ENCODE measurements at places on chromosomes 2 and 18.
A peak's percentile ranks its signal among the peaks of the same experiment; 100 is the strongest.

DNA sequence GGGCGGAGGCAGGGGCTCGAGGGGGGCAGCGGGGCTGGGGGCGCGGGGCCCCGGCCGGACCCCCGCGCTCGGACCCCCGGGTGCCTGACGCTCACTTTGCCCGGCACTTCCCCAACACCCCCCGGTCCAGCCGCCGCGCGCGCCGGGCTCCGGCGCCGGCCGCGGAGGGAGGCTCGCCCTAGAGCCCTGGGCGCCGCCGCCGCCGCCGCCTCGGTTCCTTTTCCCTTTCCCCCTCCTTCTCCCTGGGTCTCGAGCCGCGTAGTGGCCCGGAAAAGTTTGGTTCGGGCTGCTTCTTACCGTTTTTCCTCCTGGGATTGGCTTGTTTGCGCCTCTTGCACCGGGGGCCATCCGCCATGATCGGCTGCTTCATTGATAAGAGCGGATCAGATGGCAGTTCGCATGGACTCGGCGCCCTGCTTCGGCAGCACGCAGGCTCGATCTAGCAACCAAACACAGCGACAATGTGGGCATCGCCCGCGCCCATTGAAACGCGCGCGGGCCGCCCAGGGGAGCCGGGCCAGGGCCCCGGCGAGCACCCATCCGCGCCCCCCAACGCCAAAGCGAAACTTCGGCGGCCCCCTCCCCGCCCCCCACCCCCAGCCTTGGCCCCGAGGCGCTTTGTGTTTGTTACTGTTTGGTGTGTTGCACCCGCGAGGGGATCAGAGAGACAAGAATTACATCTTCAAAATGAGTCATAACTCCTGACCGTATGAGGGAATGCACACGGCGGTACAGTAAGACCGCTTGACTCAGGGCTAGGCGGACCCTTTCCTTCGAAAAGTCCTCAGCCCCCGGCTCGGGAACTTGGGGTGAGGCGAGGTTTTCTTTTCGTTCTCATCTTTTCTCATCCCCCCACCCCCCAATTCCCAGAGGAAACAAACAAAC is 2.7 kb downstream of the ZEB2 start:
- no peak for DNase-seq

- no peak for DNase-seq
These were observed 13.7 kb downstream of the CALCRL start for GRCh38 chr2:187434342-187434785.

DNA sequence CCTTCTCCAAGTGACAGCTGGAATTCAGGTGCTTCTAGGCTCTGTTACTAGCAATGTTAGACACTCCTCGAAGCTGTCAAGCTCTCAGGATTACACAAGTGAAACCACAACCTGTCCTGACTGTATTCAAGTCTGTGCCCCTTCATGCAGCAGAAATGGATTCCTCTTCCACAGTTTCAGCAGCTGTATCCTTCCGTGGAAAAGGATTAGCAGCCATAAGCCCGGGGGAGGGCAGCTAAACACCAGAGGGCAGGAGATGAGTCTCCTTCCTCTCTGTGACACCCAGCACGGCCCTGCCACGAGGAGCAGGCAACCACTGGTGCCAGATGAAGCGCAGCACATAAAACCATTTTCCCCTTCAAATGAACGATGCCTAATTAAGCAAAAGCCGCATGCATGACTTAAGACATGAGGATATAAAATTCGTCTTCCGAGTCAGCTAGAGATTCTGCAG is 1.2 kb downstream of the ST3GAL5 start:
- peak; percentile 23 for DNase-seq

- no peak for DNase-seq
These were observed 106.5 kb upstream of the TMEM200C start for GRCh38 chr18:6001867-6002266.

GRCh38 chr2:15159751-15160177 is 401.4 kb downstream of the NBAS start:
- no peak for DNase-seq

GRCh38 chr2:170467568-170468422 is 247.3 kb upstream of the SP5 start:
- no peak for DNase-seq

GRCh38 chr2:199806179-199806578 is 44.8 kb downstream of the FTCDNL1 start:
- DNase-seq: no peak

GRCh38 chr2:151484100-151484499 is 74.4 kb downstream of the RIF1 start:
- no peak for DNase-seq

- no peak for DNase-seq
These were observed 131.3 kb upstream of the UNC80 start for GRCh38 chr2:209640358-209640757.

- DNase-seq: no peak
These were observed 17.7 kb downstream of the SH2D6 start for GRCh38 chr2:85435981-85436835.

- no peak for DNase-seq
These were observed 5.0 kb upstream of the TMEM178A start for GRCh38 chr2:39660612-39661236.

GRCh38 chr18:44536046-44536445 is 144.6 kb upstream of the SETBP1 start:
- DNase-seq: no peak

DNA sequence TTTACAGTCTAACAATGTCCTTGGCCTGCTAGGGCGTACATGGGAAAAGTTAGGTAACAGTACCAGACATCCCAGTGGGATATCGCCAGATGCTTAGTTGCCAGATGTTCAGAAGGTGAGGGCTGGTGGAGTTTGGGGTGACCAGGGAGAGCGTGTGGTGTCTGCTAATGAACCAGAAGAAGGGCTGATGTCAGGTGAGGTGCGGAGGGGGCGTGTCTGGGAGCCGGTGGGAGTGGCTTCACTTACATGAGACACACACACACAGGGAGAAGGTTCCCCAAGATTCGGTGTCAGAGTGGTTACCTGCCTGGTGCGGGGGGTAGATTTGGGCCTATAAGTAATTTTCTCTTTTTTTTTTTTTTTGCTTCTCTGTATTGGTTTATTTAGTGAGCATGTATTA is 12.2 kb downstream of the RAB31 start:
- no peak for DNase-seq

- DNase-seq: no peak
These were observed 221.9 kb downstream of the DYM start for GRCh38 chr18:49238433-49239042.

- no peak for DNase-seq
These were observed 791.3 kb upstream of the CHAC2 start for GRCh38 chr2:52976143-52976949.

DNA sequence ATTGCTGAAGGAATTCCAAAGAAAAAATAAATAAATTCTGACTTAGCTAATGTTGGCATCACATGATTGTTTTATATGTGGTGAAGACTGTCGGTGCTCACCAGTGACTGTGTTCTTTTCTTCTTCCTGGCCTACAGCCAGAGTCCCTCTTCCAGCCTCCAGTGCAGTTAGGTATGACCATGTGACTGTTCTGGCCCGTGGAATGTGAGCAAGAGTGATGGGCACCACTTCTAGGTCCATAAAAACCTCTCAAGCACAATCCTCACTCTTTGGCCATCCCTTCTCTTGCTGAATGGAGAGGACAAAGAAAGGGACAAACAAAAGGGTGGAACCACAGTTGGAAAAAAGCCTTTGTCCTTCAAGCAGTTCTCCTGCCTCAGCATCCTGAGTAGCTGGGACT is 39.0 kb upstream of the BMPR2 start:
- DNase-seq: no peak

- DNase-seq: no peak
These were observed 220.7 kb downstream of the TPGS2 start for GRCh38 chr18:36608107-36608506.

- DNase-seq: no peak
These were observed 9.6 kb downstream of the SERPINB8 start for GRCh38 chr18:63979409-63979920.

- no peak for DNase-seq
These were observed 39.1 kb downstream of the C18orf54 start for GRCh38 chr18:54396760-54397159.

- DNase-seq: no peak
These were observed 393.1 kb upstream of the SLC14A2 start for GRCh38 chr18:45222180-45222579.

- no peak for DNase-seq
These were observed 254.2 kb downstream of the CDH2 start for GRCh38 chr18:27922780-27923179.

DNA sequence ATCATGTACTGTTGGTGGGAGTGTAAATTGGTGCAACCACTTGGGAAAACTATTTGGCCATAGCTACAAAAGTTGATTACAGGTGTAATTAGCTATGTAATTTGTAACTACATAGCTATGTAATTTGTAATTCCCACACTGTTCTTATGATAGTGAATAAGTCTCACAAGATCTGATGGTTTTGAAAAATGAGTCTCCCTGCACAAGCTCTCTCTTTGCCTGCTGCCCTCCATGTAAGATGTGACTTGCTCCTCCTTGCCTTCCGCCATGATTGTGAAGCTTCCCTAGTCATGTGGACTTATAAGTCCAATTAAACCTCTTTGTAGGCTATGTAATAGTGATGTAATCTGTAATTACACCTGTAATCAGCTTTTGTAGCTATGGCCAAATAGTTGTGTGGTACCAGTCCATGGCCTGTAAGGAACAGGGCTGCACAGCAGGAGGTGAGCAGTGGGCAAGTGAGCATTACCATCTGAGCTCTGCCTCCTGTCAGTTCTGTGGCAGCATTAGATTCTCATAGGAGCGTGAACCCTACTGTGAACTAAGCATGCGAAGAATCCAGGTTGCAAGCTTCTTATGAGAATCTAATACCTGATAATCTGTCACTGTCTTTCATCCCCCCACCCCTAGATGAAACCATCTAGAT is 133.7 kb upstream of the COPS8 start:
- no peak for DNase-seq

DNA sequence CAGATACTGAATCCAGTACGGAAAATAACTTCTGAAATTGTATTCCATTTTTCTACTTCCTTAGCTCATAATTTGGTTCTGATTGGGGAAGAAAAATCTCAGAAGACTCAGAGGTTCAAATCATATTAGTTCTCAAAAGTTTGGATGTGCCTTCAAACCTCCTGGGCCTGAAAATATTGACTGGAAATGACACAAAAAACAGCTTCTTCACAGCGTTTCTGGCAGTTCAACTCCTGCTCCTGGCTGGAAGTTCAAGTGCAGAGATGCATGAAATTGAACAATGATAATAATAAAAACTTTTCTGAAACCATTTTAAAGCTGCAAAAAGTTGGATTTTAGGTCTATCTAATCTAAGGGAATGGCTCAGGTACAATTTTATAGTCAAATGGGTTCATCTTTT is 1459.9 kb upstream of the CELF4 start:
- no peak for DNase-seq

DNA sequence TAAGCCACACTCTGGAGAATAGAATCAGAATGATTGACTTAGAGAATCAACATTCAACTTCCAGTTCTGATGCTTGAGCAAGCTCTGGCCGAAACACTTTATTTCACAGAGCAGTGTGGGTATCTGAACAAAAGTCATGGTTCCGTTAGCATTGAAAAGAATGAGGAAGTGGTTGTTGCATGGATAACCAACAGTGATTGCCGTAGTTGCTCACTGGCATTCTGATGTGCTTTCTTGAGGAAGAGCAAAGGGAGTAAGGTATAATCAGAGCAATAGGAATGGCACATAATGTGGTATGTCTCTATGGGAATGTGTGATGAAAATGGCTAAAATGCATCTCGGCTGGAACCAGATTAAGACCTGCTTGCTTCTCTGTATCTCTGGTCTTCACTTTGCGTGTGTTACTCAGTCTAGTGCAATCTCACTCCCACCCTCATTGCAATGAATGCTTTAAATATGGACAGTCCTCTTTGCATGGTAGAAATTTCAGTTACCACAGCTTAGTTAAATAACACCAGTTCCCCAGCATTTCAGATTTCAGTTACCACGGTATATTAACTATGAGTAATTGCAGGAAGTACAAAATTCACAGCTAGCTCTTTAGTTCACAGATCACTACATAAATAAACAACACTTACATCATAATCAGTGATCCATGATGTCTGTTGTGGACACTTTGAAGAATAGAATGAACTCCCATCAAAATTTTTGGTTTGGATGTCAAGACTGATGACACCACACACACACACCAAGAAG is 7.8 kb upstream of the RAB12 start:
- no peak for DNase-seq

GRCh38 chr2:75100011-75100800 is 99.1 kb downstream of the TACR1 start:
- DNase-seq: no peak

- no peak for DNase-seq
These were observed 79.6 kb downstream of the GAREM1 start for GRCh38 chr18:32391126-32391525.

DNA sequence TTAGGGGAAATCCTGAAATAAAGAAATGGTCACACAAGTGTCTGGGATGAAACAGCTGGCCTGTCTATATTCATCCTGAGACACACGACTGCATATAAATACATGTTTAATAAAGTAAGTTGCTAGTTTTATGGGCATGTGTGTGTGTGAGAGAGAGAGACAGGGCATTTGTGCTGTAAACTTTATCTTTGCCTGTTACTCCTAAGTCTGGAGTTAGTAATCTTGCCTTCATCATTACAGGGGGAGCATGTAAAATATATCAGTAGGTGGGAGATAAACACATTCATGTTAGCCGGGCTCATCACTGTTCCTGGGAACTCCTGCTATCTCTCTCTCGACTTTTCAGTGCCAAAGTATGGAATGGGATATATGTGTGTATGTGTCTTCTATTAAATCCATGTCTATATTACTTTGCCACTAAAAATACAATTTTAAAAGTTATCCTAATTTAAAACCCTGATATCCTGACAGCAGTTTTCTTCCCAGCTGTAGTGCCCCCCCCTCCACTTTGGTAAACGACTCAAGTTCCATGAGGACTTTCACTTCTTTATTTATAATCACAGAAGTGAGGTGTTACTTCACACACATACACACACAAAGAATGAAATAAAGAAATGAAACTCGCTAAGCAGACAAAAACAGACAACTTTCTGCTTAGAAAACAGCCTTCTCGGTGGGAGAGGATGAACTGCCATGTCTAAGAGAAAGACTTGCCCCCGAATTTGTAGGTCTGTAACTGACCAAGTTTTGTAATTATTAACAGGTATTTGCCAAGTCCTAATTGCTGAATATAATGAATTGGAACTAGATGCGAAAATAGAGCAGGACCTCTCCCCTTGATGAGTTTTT is 947 bp downstream of the ZEB2 start:
- no peak for DNase-seq

GRCh38 chr18:21129566-21130216 is 18.1 kb upstream of the ROCK1 start:
- DNase-seq: no peak

GRCh38 chr2:86413296-86414094 is 27.7 kb upstream of the KDM3A start:
- no peak for DNase-seq

DNA sequence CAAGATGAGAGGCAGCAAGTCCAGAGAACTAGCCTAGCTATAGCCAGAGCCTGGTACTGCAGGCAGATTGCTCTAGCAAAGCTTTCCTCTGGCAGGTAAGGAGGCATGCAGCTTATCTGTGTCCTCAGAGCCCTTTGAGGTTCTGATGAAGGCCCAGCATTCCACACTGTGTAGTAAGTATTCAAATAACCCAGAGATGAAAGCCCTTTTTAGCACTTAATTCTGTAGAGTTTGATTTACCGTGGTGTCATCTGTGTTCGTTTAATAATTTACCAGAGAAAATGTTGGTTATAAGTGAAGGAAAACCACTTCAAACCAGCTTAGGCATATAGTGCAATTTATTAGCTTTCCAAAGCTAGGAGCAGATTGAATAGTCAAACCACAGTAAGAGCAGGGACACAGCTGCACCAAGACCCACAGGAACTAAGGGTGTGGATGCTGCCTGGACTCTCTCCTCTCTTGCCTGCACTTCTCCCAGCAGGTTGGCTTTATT is 226.6 kb downstream of the BABAM2 start:
- DNase-seq: no peak

GRCh38 chr2:54665436-54665856 is 58.0 kb upstream of the EML6 start:
- DNase-seq: no peak
